ENCODE measurements at places on chromosomes 16 and 17.

DNA sequence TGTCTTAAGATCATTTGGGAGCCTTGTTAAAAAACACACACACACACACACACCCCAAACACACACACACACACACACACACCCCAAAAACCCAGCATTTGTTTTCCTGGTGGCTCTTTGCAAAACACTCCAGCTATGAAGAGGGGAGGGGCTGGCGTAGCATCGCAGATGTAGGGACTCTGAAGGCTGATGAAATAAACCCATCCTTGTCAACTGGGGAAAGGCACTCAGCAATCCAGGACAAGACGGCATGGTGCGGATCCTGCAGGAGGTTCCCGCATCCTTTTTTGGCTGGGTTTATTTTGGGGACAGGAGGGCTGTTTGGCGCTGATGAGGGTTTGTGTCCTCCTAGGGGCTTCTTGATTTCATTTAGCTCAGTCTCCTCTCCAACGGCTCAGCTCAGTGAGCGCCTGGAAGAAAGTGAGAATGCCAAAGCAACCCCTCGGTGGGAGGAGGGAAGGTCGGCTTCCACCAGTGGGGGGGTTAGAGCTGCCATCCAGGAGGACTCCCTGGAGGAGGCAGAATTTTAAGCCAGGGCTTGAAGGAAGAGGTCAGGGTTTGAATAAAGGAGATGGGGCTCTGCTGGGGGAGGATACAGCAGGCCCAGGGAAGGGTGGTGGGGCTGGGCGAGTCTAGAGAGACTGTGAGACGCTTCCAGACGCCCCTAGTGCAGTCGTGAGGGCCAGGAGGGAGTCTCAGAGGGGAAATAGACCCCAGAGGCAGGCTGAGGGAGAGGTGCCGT is 12.4 kb upstream of the GSE1 start:
- DNase-seq = no peak

GRCh38 chr17:80798595-80799537 is 192.8 kb upstream of the CHMP6 start:
- no peak for DNase-seq

DNA sequence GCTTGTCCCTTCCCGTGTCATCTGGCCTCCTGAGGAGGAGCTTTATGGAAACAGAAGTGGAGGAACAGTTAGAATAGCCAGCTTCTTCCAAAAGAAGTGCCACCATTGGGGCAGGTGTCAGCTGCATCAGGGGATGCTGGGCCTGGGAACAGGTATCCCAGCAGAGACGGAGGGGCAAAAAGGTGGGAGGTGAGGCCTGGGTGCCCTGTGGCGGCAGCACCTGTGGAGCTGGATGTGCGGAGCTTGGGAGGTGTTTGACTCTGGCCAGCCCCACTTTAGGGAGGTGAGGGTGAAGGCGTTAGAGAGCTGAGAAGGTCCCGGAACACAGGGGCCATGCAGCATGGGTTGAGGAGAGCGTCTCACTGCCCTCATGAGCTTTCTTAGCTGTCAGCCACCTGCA is 5.2 kb downstream of the SMCR8 start:
- no peak for DNase-seq

- DNase-seq = no peak
Measured at GRCh38 chr17:80732268-80732667, 187.6 kb downstream of the RPTOR start.

DNA sequence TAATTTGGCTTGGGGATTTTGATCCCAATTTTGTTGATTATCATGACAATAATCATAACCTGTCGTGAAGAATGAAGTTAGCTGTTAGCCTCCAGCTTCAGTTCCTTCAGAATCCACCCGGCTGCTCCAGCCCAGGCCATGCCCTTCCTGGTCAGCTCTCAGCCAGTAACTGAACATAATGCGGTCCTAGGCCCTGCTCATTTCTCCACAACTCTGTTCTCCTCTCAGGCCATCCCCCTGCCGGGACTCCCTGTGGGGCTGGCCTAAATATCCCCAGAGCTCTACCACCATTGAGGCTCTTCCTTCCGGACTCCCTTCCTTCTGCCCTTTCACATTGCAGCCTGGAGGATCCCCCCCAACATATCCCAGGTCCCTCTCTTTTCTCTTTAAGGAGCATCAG is 833.4 kb upstream of the GOT2 start:
- no peak for DNase-seq

GRCh38 chr16:86073103-86073625 is 174.2 kb downstream of the IRF8 start:
- no peak for DNase-seq

DNA sequence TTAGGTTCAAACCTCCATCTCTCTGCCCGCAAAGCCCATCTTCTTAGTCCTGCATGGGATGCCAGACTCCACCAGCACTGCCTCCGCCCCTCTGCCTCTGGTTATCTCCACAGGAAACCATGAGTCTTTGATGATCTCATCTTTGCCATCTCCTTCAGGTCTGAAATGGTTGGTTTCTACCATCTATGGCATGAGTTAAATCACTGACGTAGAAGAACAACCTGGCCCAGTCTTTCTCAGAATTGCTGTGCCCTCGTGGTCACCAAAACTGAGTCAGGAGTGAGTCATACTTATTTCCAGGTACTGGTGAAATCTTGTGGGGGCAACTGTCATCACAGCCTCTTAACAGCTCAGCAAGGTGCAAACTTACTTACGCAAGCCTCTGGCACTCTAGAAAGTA is 468.7 kb upstream of the C16orf82 start:
- DNase-seq = peak; percentile 15

DNA sequence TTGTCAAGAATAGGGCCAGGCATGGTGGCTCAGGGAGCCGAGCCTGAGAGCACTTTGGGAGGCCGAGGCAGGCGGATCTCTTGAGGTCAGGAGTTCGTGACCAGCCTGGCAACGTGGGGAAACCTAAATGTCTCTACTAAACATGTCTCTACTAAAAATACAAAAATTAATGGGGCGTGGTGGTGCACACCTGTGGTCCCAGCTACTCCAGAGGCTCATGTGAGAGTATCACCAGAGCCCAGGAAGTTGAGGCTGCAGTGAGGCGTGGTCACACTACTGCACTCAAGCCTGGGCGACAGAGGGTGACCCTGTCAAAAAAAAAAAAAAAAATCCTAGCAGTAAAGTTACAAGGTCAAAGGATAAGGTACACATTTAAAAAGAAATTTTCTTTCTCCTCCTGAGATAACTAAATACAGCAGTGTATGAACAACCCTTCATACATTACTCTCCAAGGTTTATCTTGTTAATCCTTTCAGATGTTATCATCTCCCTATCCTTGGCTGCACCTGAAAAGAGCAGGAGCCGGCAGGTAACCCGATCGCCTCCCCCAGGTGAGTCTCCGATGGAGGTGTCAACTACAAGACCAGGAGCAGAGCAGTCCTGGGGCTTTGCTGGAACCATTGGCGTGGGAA is 122.3 kb downstream of the GOSR1 start:
- DNase-seq = no peak

- no peak for DNase-seq
Measured at GRCh38 chr17:81010935-81011334, 19.3 kb downstream of the CHMP6 start.

DNA sequence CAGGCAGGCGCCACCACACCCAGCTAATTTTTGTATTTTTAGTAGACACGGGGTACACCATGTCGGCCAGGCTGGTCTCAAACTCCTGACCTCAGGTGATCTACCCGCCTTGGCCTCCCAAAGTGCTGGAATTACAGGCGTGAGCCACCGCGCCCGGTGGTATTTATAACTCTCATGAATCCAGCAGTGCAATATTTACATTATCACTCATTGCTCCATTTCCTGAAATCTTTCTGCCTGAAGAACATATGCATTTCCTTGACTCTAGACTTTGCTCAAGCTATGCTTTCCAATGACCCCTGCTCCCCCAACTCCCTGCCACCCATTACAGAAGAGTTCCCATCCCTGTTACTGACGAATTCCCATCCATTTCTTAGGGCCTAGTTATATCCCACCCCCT is 19.7 kb upstream of the NDUFAB1 start:
- no peak for DNase-seq

- no peak for DNase-seq
Measured at GRCh38 chr17:42333053-42333452, 44.8 kb downstream of the STAT5A start.

GRCh38 chr17:56718515-56718914 is 115.2 kb downstream of the C17orf67 start:
- DNase-seq = no peak

DNA sequence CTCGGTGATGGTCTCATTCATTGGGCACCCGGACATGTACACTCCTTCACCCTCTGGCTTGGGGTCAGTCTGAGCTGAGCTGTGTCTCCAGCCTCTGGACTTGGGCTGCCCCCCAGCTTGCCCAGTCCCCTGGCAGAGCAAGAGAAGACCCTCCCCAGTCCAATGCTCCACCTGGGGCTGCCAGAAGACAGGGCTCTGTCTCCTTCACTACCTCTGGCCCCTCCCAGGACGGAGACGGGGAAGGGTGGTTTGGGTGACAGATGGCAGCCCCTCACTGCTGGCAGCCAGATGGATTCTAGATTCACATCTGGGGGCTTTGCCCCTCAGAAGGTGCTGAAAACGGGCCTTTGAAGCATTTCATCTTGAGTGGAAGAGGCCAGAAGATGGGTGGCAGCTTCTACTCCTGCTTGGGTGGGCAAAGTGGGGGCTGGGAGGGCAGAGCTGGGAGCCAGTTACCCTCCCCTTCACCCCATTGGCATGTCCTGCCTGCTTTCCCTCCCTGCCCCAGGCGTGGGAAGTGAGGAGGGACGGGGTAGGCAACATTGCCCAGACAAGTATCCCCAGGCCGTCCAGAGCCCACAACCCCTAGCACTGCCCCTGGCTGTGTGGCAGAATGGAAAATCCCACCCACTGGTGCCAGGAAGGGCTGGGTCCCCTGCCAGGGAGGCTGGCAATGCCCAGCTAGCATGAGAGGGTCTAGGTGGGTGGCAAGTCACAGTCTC is 13.9 kb downstream of the NGFR start:
- no peak for DNase-seq

DNA sequence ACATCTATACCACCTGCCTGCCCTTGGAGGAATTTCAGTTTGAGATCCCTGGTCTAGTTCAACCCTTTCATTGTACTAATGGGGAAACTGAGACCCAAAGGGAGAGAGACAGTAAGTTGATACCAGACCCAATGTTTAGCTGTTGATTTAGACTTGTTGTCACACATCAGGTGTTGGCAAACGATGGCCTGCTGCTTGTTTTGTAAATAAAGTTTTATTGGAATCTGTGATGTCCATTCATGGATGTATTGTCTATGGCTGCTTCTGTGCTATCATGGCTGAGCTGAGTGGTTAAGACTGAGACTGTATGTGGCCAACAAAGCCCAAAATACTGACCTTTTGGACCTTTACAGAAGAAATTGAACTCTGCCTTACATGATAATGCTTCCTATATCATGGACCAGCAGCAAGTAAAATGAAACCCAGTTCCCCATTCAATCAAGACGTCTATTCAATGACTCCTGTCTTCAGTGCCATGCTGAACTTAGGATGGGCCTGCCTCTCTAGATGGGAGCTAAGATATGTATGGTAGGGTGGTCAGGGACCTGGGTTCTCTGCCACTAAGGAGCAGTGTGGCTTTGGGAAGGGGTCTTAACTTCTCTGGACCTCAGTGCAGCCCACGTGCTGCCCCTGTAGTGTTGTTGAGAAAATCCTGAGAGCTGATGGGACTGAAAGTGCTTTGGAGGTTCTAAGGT is 111.0 kb downstream of the IRX5 start:
- no peak for DNase-seq

DNA sequence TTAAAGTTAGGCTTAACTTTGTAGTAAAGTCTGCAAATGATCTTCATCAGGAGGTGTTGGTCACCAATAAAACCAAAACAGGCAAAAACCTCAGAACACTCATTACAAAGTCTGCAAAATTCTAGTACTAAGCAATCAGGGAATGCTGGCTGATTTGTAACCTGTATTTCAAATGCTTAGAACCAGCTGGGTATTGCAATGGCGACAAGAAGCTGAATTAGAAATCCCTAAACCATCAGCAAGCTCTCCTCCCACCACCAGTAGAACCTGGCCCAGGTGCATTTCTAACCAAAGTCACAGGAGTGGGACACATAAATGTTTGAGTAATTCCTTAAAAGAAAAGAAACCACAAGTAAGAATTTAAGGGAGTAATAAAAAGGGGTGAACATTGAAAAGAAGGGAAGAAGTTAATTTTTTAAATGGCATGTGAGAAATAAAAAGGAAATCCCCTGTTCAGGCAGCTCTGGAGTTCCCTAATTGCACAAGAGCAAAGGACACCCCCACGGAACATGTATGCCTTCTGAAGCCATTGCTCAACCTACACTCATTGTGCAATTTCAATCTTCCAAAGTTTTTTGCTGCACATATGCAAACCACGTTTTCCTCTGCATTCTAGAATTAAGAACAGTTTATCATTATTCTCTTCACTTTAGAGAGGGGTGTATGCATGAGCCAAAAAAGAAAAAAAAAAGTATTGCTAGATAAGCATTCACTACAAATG is 102.9 kb downstream of the HIC1 start:
- no peak for DNase-seq

- no peak for DNase-seq
Measured at GRCh38 chr17:29039764-29040598, 3.0 kb upstream of the PIPOX start.

GRCh38 chr16:78292844-78293380 is 193.5 kb downstream of the WWOX start:
- no peak for DNase-seq

- peak; percentile 25 for DNase-seq
Measured at GRCh38 chr17:1298606-1299005, 19.1 kb downstream of the TRARG1 start.

GRCh38 chr16:4180511-4180910 is 61.4 kb downstream of the SRL start:
- DNase-seq = no peak

GRCh38 chr16:17277981-17278381 is 192.8 kb downstream of the XYLT1 start:
- no peak for DNase-seq

GRCh38 chr17:63140255-63140654 is 174.2 kb downstream of the TANC2 start:
- no peak for DNase-seq

DNA sequence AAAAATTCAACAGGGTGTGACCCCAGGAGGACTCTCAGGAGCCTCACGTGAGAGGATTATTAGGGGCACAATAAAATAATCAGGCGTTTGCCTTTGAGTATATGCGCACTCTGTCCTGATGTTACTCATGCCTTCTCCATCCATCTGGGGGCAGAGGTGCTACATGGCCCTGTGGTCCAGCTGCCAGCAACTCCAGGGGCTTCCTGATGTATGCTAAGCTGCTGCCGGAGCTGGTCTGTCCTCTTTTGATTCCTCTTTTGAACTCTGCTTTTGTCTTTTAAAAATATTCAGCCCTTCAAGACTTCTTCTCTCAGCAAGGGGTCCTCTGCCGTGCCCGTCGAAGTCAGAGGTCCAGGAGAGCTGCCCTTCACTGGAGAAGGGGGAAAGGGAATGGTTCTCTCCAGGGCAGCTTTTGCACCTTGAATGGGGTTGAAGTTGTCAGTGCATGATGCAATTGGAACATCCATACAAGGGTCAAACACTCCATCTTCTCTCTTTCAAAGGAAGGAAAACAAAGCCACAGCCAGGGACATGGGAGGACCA is 431.4 kb downstream of the SHISA9 start:
- DNase-seq = no peak

DNA sequence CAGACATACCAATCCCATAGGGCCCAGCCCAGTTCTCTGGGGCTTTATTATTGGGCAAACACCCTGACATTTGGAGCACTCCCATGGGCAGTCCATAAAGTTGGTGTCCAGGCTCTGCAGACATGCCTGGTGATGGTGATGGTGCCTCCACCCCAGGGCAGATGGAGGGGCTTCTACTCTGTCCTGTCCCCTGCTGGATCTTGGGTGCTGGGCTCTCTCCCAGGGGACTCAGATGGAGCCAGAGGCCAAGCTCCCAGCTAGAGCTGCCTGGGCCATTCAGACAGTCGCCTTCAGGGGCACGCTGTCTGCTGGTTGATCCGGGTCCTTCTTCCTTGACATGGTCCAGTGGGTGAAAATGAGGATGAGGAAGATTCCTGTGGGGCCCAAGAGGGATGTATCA is 10.6 kb downstream of the CDH16 start:
- no peak for DNase-seq
